ENCODE measurements at places on chromosomes 13 and 19.

- DNase-seq, result no peak
These were observed 314.7 kb downstream of the UQCRFS1 start for GRCh38 chr19:28898249-28898648.

GRCh38 chr19:16330806-16331690, 6.4 kb downstream of the KLF2 start:
- peak; percentile 30 for DNase-seq

GRCh38 chr13:95588721-95589120, 36.2 kb downstream of the CLDN10 start:
- DNase-seq, result no peak

GRCh38 chr19:46298479-46299003, 1.7 kb downstream of the HIF3A start:
- DNase-seq, result no peak

DNA sequence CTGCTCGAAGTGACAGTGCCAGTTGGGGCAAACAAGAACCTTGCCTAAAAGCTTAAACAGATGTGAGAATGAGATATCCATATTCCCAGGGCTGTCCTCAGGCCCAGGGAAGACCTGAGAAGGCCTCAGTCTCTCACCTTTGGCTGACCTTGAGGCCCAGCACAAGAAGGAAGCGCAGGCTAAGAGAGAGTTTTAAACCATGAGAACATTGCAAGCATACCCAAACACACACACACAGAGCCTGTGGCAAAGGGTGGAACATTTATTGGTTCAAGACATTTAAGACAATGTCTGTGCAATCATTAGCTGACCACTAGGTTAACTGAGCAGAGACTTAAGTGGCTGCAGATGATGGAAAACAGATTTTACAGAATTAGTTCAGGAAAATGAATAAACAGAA, 248.2 kb downstream of the NBEA start:
- DNase-seq, result no peak

DNA sequence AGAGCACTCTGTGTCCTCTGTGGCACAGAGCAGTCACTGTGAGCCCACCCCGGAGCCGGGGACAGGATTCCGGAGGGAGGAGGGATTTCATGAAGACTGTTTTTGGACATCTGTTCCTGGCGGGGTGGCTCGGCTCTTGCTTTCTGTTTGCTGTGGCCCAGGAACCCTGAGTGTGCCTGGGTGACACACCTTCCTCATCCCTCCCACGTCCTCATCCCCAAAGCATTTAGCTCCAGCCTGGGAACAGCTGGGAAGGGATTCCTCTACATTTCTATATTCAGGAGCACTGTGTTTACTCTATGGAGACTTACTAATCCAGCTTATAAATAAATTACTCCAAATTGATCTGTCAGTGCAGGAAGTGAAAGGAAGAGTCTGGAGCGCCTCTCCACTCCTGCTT, 97.8 kb upstream of the UBL3 start:
- no peak for DNase-seq

GRCh38 chr19:6713773-6714692, 6.4 kb downstream of the C3 start:
- no peak for DNase-seq
